Thyroid gland (tissue), 4 donors: ENCODE measurements at places on chromosomes 3 and 15. TPM values are rescaled to one million over a fixed set of nuclear protein-coding genes. Genes with fewer than 3 reads are reported as not detected.

LEKR1 gene
- 7.5 TPM for total RNA-seq

GRCh38 chr3:140424726-140425125, 253.1 kb upstream of the TRIM42 start:
- H3K4me3 ChIP-seq, result no peak overlapping the region
- H3K27ac ChIP-seq, result no peak overlapping the region
- no peaks in the 10 kb centered on the region for H3K36me3 ChIP-seq

GRCh38 chr3:115835946-115836345, 212.6 kb downstream of the GAP43 start:
- H3K27ac ChIP-seq, result no peak overlapping the region
- peaks cover 3% of the 10 kb centered on the region for H3K4me1 ChIP-seq
- no peaks in the 10 kb centered on the region for H3K36me3 ChIP-seq
- H3K4me3 ChIP-seq, result no peak overlapping the region
- no peak for DNase-seq
- H3K27me3 ChIP-seq, result no peaks in the 10 kb centered on the region

- H3K4me1 ChIP-seq, result no peaks in the 10 kb centered on the region
- no peak overlapping the region for H3K4me3 ChIP-seq
- H3K27ac ChIP-seq, result no peak overlapping the region
- no peaks in the 10 kb centered on the region for H3K27me3 ChIP-seq
- no peaks in the 10 kb centered on the region for H3K36me3 ChIP-seq
These were observed 95.7 kb upstream of the AGTR1 start for GRCh38 chr3:148601766-148602685.

DNA sequence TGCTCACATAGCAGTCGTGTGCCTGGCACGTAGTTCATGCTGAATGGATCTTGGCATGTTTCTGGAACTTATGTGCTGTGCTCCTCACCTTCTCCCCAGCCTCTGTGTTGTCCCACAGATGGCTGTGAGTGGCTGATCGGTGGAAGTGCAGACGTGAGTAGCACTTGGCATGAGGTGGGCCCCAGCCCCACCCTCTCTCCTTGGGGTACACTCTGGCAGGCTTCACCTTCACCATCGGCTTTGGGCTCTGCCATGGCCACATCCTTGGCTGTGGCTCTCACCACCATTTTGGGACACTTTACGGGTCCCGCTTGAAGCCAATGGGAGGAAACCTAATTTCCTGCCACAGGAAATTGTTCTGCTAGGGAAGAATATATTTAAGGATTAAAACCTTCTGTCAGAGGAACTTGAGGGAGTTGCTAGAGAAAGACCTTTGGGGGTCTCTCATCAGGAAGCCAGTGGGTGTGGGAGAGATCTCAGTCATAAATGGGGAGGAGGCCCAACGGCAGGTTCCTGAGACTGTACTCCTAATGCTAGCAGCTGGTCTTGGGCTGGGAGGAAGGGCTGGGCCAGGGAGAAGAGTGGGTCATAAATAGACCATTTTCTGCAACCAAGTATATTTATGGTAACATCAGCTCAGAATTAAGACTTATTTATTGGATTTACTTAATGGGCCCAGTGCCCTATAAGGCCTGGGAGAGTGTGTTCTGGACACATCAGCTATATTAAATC, 92.3 kb downstream of the SMAD3 start:
- peak; percentile 1 for DNase-seq
- no peak overlapping the region for H3K4me3 ChIP-seq
- no peaks in the 10 kb centered on the region for H3K27me3 ChIP-seq

DNA sequence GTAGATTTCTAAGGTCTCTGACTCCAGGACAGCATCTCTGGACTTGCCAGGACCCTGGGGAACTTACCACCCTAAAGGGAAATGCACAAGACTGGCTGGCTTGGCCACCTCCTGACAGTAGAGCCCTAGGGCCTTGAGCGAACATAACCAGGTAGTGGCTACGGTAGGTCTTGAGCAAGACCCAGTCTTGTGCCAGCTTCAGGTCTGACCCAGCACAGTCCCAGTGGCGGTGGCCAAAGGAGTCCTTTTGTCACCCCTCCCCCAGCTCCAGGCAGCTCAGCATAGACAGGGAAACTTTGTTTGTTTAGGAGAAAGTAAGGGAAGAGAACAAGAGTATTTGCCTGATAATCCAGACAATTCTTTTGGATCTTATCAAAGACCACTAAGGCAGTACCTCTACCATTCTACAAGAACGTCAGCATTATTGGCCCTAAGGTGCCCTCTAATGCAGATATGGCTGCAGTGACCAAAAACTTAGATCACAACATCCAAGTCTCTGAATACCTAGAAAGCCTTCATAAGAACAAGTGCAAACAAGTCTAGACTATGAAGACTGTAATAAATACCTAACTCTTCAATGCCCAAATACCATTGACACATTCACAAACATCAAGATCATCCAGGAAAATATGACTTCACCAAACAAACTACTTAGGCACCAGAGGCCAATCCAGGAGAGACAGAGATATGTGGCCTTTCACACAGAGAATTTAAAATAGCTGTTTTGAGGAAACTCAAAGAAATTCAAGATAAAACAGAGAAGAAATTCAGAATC, 38.7 kb upstream of the FBN1 start:
- H3K36me3 ChIP-seq, result no peaks in the 10 kb centered on the region
- H3K27ac ChIP-seq, result no peak overlapping the region
- no peaks in the 10 kb centered on the region for H3K27me3 ChIP-seq
- no peaks in the 10 kb centered on the region for H3K4me1 ChIP-seq
- no peak for DNase-seq
- H3K4me3 ChIP-seq, result no peak overlapping the region

SEMA6D gene
- total RNA-seq, result 14.8 TPM

DNA sequence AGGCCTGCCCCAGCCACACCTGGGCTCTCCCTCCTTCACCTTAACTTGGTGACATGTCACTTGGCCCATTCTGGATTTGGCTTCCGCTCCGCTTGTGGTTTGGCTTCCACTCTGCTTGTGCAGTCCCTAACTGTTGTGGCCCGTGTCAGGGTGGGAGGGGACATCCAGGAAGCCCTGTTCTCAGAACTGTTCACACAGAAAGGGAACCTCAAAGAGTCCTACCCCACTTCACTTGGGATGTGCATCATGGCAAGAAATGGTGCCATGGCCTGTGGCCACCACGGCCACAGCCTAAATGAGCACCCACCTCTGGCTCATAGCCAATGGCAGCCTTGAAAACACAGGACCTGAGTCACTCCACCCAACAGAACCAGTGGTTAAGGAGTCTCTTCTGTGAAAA, 63.4 kb downstream of the CYP19A1 start:
- no peaks in the 10 kb centered on the region for H3K4me1 ChIP-seq
- DNase-seq, result no peak
- H3K27ac ChIP-seq, result no peak overlapping the region
- H3K36me3 ChIP-seq, result no peaks in the 10 kb centered on the region
- H3K27me3 ChIP-seq, result no peaks in the 10 kb centered on the region
- no peak overlapping the region for H3K4me3 ChIP-seq

GRCh38 chr15:54101664-54102270, 123.5 kb downstream of the UNC13C start:
- no peak overlapping the region for H3K27ac ChIP-seq
- DNase-seq, result no peak
- no peak overlapping the region for H3K4me3 ChIP-seq
- H3K36me3 ChIP-seq, result no peaks in the 10 kb centered on the region
- no peaks in the 10 kb centered on the region for H3K4me1 ChIP-seq

DNA sequence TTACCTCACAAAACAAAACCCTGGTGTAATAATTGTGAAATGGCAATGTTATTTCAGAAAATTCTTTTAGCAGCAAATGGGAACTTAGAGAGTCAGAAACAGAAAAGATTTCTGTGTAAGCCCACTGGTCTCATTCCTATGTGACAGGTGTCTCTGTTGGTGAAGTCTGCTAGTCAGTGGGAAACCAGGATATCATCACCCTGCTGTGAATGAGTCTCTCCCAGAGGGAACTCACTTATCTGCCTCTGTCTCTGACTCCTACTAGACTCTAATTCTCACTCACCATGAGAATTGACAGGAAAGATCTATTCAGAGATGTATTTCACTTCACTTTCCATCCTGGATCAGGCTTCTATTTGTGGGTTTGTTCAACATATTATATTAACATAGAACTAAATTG, 266.0 kb downstream of the EPHA3 start:
- no peaks in the 10 kb centered on the region for H3K36me3 ChIP-seq
- H3K4me1 ChIP-seq, result peaks cover 13% of the 10 kb centered on the region
- no peak overlapping the region for H3K27ac ChIP-seq
- no peak for DNase-seq
- H3K4me3 ChIP-seq, result no peak overlapping the region

EPHA3 gene
- 32.9 TPM for total RNA-seq

GRCh38 chr15:54046093-54046492, 67.9 kb downstream of the UNC13C start:
- H3K36me3 ChIP-seq, result no peaks in the 10 kb centered on the region
- no peaks in the 10 kb centered on the region for H3K4me1 ChIP-seq
- H3K4me3 ChIP-seq, result no peak overlapping the region
- H3K27ac ChIP-seq, result no peak overlapping the region

SLC28A1 gene
- total RNA-seq, result not detected

GRCh38 chr15:25987638-25988037, 124.5 kb upstream of the ATP10A start:
- DNase-seq, result no peak
- H3K36me3 ChIP-seq, result no peaks in the 10 kb centered on the region
- H3K27ac ChIP-seq, result no peak overlapping the region
- H3K4me3 ChIP-seq, result no peak overlapping the region

GRCh38 chr3:155815030-155815545, 9.0 kb upstream of the C3orf33 start:
- H3K27ac ChIP-seq, result no peak overlapping the region
- no peaks in the 10 kb centered on the region for H3K4me1 ChIP-seq
- no peaks in the 10 kb centered on the region for H3K36me3 ChIP-seq
- no peaks in the 10 kb centered on the region for H3K27me3 ChIP-seq
- no peak for DNase-seq
- H3K4me3 ChIP-seq, result no peak overlapping the region

DNA sequence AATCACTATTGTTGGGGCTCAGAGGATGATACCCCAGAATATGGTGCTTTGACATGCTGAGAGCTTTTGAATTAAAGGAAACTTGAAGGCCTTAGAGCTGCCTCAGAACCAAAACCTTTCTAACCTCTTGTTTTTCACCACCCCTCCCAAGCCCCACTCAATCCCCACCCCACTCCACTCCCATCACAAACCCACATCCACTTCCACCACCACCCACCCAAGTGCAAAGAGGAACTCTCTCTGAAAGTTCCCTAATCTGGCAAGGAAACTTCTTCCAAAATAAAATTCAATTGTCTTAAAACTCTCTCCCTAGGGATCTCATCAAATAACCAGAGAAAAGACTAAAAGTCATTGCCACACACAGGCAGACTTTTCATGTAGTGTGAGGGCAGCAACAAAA, 301.2 kb upstream of the ARHGEF26 start:
- H3K4me3 ChIP-seq, result no peak overlapping the region
- H3K36me3 ChIP-seq, result no peaks in the 10 kb centered on the region
- DNase-seq, result no peak

- H3K36me3 ChIP-seq, result no peaks in the 10 kb centered on the region
- H3K27me3 ChIP-seq, result no peaks in the 10 kb centered on the region
- no peak overlapping the region for H3K27ac ChIP-seq
- no peak overlapping the region for H3K4me3 ChIP-seq
- no peak for DNase-seq
- no peaks in the 10 kb centered on the region for H3K4me1 ChIP-seq
These were observed 7.1 kb downstream of the RYR3 start for GRCh38 chr15:33317896-33318295.

DNA sequence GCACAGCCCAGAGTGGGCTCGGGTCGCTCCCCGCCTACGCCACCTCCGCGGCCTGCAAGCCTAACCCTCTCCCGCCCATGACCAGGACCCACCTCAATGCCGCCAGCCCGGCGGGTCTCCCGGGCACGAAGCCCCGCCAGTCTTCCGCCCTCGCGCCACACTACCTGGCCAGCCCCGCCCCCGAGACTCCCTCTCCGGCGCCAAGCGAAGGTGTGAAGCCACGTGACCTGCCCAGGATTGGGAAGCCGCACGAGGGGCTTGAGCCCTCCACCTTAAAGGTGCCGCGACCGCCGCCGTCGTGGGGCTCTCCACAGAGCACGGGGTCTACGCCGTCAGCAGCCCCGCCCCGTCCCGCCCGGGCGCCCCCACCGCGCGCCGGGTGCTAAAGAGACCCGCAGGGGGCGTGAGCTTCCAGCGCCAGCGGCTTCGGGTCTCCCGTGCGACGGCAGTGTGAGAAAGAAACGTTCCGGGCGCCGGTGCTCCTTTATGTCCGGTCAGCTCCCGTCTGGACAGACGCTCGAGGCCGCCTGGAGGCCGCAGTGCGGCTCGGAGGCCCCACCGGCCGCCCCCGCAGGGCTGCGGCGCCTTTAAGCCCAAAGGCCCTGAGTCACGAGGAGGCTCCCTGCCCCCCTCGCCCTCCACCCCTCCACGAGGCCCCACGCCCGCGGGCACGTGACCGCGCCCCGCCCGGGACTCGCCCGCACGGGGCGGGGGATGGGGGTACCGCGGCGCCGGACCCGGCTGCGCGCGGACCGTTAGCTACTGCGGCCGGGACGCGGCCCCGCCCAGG, at the start of gene CPEB1:
Gene CPEB1, minus strand, starts transcription at position 319 of the 790 bp plus-strand sequence. CDS start 18,904 bp downstream, outside the sequence.
- no peaks in the 10 kb centered on the region for H3K36me3 ChIP-seq
- H3K4me3 ChIP-seq, result peak within 1 kb of the TSS; percentile 49
- no peaks in the 10 kb centered on the region for H3K27me3 ChIP-seq
- peaks cover 25% of the 10 kb centered on the region for H3K4me1 ChIP-seq

DNA sequence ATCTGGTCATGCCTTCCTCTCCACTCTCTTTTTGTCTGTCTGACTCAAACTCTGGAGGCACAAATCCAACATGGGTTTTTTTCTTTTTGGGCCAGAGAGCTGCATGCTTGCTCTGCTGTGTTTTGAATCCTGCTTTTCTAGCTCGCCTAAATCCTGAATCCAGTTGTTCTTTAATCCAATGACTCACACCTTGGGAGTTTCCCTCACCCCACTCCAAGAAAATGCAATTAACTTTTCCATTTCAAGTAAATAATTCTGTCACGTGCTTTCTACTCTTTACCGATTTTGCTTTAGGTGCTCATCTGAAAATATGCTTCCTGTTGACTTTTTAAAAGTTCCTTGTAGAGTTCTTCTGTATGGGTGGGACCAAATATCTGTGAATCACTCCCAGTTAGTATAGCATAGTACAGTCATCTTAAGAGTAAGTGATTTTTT, 47.6 kb downstream of the SLMAP start:
- no peaks in the 10 kb centered on the region for H3K36me3 ChIP-seq
- DNase-seq, result peak; percentile 20
- H3K4me1 ChIP-seq, result peaks cover 39% of the 10 kb centered on the region
- no peak overlapping the region for H3K4me3 ChIP-seq
- no peaks in the 10 kb centered on the region for H3K27me3 ChIP-seq
